ENCODE measurements at places on chromosomes 2 and 18. TPM values are rescaled to one million over a fixed set of nuclear protein-coding genes. Genes with fewer than 3 reads are reported as not detected.

Gene CIDEA
- total RNA-seq, result not detected

Gene NT5C1B
- total RNA-seq, result not detected

Gene REG3A
- total RNA-seq, result not detected

Gene SLC5A7
- total RNA-seq, result 0.22 TPM

Gene TUBA4B
- total RNA-seq, result 0.04 TPM

Gene AGXT
- 0.13 TPM for total RNA-seq

Gene PTH2R
- 1.2 TPM for total RNA-seq

Data from muscle of leg (tissue), 16 donors.